ENCODE measurements at places on chromosomes 1 and 21. TPM values are rescaled to one million over a fixed set of nuclear protein-coding genes. Genes with fewer than 3 reads are reported as not detected.
A peak's percentile ranks its signal among the peaks of the same experiment; 100 is the strongest.

GRCh38 chr1:229251185-229251584 lies 19.7 kb upstream of the RAB4A start:
- no peak overlapping the region for H3K4me3 ChIP-seq
- DNase-seq, result no peak
- no peak overlapping the region for H3K27ac ChIP-seq
- no peaks in the 10 kb centered on the region for H3K36me3 ChIP-seq

DNA sequence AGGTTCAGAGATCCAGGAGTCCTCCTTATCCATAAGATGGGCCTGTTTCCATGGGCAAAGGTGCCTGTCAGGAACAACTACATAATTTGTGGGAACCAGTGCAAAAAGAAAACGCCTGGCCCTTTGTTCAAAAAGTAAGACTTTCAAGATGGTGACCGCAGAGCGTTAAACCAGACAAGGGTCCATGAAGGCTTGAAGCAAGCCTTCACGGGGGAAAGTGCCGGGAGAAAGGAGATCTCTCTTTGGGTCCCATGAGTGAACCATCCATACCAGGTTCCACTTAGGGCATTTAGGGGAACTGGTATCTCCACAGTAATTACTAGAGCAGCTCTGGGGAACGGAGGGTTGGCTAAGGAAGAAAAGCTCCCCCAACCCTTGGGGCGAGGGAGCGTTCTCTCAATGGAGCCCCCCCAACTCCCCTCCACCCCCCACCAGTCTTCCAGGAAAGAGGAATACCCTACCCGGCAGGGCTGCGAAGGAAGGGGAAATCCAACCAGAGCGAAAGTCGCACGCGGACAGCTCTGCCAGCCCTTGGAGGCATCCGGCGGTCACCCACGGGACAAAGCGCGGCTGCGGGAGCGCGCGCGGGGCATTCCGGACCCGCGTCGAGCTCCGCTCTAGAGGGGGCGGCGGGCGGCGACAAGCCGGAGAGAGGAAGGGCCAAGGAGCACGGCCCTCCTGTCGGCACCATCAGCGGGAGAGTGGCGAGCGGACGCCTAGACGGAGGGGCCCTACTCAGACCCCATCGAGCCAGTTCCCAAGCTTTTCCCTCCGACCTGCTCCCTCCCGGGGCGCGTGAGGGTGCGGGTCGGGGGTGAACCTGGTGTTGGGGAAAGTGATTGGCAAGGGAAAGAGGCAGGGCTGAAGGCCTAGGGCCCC lies 687 bp upstream of the RASSF5 start:
- H3K4me3 ChIP-seq, result peak overlapping the region; percentile 80
- H3K4me1 ChIP-seq, result peaks cover 39% of the 10 kb centered on the region
- H3K36me3 ChIP-seq, result peaks cover 19% of the 10 kb centered on the region
- peak; percentile 79 for DNase-seq
- peak overlapping the region; percentile 53 for H3K27ac ChIP-seq

TNFAIP8L2 gene
- total RNA-seq, result 29.4 TPM

PLA2G2A gene
- total RNA-seq, result not detected

Measured in activated CD4-positive, alpha-beta T cell treated with anti-CD3 and anti-CD28 coated beads, Interleukin-2, amount 10 ng/mL, durations not matched to agents 24 days and 14 days (primary cell).